ENCODE measurements at places on chromosomes 2 and 18.

DNA sequence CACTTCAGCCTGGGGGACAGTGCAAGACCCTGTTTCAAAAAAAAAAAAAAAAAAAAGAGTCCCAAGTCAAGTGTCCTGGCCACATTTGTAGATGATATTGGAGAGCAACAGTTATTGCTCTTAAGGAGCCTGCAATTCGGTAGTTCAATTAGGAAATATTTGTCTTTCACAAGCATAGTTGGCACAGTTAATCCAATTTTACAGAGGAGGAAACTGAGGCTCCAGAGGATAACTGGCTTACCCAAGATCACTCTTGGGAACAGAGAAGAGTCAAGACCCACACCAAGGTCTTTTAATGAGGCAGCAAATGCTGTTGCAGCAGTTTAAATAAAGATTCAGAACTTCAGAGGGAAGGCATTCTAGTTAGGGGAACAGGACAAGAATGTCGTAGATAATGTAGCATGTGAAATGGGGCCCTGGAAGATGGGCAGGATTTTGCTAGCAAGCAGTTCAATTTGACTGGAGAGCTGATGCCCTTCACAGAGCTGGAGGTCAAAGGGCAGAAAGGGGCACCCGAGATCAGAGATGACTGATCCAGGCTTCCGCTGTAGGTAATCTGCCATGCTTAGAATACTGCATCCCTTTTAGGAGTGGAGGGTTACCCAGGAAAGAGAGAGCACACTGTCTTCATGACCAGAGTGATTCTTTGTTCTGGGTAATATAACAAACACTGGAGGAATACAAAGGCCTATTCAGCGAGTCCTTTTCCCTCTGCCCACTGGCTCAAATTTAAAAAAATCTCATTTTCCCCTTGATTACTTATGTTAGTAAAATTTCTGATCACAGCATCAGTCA, 3.0 kb downstream of the NPC1 start:
- H3K4me3 ChIP-seq = no peak overlapping the region
- no peaks in the 10 kb centered on the region for H3K27me3 ChIP-seq
- H3K36me3 ChIP-seq = no peaks in the 10 kb centered on the region
- H3K4me1 ChIP-seq = peaks cover 21% of the 10 kb centered on the region

DNA sequence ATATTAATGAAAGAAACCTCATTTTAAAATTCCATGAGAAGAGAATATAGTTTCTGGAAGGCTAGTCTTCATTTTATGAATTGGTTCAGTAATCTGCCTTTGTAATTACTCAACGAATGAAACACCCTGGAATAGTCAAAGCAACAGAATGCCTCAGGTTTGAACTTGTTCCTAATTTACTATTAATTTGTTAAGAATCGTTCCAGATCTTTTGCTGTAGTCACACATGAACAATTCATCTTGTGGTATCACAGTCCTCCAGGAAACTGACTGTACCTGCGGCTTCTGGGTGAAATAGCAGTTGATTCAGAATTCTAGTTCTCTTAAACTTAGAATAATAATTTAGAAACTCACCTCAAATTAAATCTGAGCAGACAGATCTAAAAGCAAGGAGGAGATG, 282.7 kb upstream of the MAP2 start:
- DNase-seq = no peak
- H3K4me3 ChIP-seq = no peak overlapping the region
- H3K36me3 ChIP-seq = no peaks in the 10 kb centered on the region
- H3K4me1 ChIP-seq = no peaks in the 10 kb centered on the region

DNA sequence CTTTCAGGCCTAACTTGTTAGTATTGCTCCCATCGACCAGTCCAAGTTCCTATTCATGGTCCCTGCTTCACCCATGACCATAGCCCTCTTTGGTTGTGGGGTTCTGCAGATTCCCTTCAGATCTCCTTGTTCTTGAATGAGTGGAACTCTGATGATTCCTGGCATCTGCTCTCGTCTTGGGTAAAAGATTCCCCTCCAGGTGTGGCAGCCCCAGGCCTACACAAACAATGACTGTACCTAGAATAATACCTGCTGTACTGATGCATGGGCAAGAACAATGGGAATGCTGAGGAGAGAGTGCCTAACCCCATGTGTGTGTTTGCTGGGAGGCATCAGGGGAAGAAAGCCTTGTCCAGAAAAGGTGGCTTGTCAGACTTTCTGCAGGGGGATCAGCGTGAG, 39.2 kb upstream of the MRPL19 start:
- DNase-seq = no peak
- no peak overlapping the region for H3K27ac ChIP-seq
- peaks cover 4% of the 10 kb centered on the region for H3K4me1 ChIP-seq
- H3K27me3 ChIP-seq = peaks cover 12% of the 10 kb centered on the region

- no peaks in the 10 kb centered on the region for H3K4me1 ChIP-seq
- no peak overlapping the region for H3K27ac ChIP-seq
- DNase-seq = no peak
- H3K4me3 ChIP-seq = no peak overlapping the region
- H3K36me3 ChIP-seq = no peaks in the 10 kb centered on the region
Observed at GRCh38 chr2:114049826-114050225, 159.9 kb downstream of the ACTR3 start.

DNA sequence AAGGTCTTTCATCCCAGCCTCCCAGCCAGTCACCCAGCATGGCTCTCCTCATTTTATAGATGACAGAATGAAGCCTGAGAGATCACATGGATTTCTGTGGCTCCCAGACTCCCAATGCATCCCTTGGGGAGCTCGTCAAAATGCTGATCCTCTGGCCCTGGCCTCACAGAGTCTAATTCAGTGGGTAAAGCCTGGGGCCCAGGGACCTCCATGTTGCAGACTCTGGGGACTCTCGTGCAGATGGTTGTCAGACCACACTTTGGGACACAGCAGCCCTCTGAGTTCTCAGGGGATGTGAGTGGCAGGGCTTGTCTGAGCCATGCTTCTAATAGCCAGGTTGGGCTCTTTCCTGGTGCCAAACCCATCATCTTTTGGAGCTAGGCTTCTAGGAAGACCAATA, 97.0 kb downstream of the CTIF start:
- H3K4me3 ChIP-seq = no peak overlapping the region
- H3K27me3 ChIP-seq = no peaks in the 10 kb centered on the region

GRCh38 chr2:224241812-224242211, 160.1 kb downstream of the FAM124B start:
- DNase-seq = no peak
- H3K36me3 ChIP-seq = no peaks in the 10 kb centered on the region
- H3K4me3 ChIP-seq = no peak overlapping the region
- H3K27ac ChIP-seq = no peak overlapping the region
- peaks cover 6% of the 10 kb centered on the region for H3K27me3 ChIP-seq

GRCh38 chr2:232898592-232899543, 28.8 kb downstream of the SNORC start:
- H3K4me3 ChIP-seq = no peak overlapping the region
- H3K4me1 ChIP-seq = no peaks in the 10 kb centered on the region
- no peak for DNase-seq
- no peaks in the 10 kb centered on the region for H3K27me3 ChIP-seq
- no peaks in the 10 kb centered on the region for H3K36me3 ChIP-seq
- no peak overlapping the region for H3K27ac ChIP-seq

GRCh38 chr2:214377286-214377624, 33.6 kb upstream of the VWC2L start:
- no peak overlapping the region for H3K27ac ChIP-seq
- no peaks in the 10 kb centered on the region for H3K36me3 ChIP-seq
- H3K4me1 ChIP-seq = no peaks in the 10 kb centered on the region
- H3K4me3 ChIP-seq = no peak overlapping the region
- no peak for DNase-seq

- H3K4me1 ChIP-seq = no peaks in the 10 kb centered on the region
- no peak for DNase-seq
- no peaks in the 10 kb centered on the region for H3K36me3 ChIP-seq
- H3K4me3 ChIP-seq = no peak overlapping the region
- no peak overlapping the region for H3K27ac ChIP-seq
Observed at GRCh38 chr2:240095556-240096523, 40.3 kb downstream of the COPS9 start.

GRCh38 chr2:99561804-99562203, 72.0 kb upstream of the REV1 start:
- no peak overlapping the region for H3K27ac ChIP-seq
- no peak overlapping the region for H3K4me3 ChIP-seq
- H3K27me3 ChIP-seq = no peaks in the 10 kb centered on the region
- DNase-seq = no peak

DNA sequence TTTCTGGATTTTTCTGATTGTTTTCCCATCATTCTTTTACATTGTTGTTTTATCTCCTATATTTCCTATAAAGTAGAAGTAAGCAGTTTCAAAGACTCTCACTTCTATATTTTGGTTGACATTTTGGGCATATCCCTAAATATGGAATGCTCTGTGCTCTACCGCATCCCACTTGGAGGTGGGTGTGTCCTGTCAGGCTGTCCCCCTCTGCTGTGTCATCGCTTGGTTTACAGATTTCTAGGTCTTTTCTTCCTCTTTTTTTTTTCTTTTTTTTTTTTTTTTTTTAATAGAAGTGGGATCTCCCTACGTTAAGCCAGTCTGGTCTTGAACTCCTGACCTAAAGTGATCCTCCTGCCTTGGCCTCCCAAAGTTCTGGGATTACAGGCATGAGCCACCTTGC, 13.3 kb downstream of the DGKD start:
- peaks cover 15% of the 10 kb centered on the region for H3K36me3 ChIP-seq
- H3K4me3 ChIP-seq = no peak overlapping the region
- no peaks in the 10 kb centered on the region for H3K27me3 ChIP-seq
- peaks cover 55% of the 10 kb centered on the region for H3K4me1 ChIP-seq

- no peaks in the 10 kb centered on the region for H3K36me3 ChIP-seq
- no peaks in the 10 kb centered on the region for H3K4me1 ChIP-seq
- no peak for DNase-seq
- H3K27me3 ChIP-seq = no peaks in the 10 kb centered on the region
- no peak overlapping the region for H3K4me3 ChIP-seq
Observed at GRCh38 chr2:216349366-216349765, 22.9 kb downstream of the MARCHF4 start.

DNA sequence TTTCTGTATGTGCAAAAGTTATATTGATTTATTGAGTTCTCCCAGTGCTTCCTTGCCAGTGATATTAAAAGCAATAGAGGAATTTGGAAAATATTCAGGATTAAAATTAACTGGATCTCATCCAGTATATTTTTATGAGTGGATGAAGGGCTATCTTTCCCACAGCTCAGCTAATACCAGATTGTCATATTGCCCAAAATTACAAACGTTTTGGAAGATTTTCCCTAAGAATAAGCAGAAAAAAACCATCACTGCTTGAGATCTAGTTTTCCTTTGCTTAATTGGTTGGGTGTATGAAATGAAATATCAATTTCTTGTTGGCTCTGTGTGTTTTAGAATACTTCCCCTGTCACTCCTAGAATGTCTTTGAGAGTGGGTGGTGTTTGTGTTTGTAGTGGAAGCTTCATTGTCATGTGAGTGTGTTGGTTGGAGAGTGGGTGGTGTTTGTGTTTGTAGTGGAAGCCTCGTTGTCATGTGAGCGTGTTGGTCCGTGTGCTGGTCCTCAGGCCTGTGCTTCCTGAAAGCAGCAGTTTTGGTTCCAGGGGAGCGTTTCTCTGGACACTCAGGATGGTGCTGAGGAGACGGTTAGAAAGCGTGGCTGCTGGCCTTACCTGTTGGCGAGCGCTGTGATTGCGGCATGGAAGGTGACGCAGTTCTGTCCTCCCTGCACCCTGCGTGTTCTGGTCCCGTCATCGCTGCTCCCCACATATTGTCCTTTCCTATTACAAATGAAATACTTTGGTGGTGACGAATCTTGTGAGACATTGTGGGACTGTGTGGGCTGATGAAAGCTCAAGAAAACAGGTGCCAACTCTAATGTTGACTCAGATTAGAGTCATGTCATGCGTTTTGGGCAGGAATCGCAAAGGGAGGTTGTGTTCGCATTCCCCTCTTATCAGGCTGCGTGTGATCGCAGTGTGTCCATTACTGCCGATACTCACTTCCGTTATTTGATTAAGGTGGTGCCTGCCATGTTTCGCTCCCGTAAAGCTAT, 12.4 kb downstream of the ASB1 start:
- H3K4me3 ChIP-seq = no peak overlapping the region
- DNase-seq = no peak
- no peaks in the 10 kb centered on the region for H3K4me1 ChIP-seq
- H3K36me3 ChIP-seq = peaks cover 59% of the 10 kb centered on the region
- no peaks in the 10 kb centered on the region for H3K27me3 ChIP-seq

DNA sequence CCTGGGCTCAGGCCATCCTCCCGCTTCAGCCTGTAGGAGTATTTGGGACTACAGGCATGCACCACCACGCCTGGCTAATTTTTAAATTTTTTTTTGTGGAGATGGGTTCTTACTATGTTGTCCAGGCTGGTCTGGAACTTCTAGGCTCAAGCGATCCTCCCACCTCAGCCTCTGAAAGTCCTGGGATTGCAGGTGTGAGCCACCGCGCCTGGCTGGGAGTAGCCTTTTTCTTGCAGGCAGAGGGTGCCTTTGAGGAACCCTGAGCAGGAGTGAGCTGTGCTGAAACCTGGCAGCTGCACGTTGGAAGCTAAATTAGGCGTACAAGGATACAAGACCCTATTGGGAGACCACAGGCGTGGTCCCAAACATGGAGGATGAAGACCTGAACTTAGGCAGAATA, 8.0 kb downstream of the CTDSP1 start:
- no peak overlapping the region for H3K4me3 ChIP-seq
- peaks cover 22% of the 10 kb centered on the region for H3K36me3 ChIP-seq
- H3K4me1 ChIP-seq = peaks cover 36% of the 10 kb centered on the region
- H3K27ac ChIP-seq = no peak overlapping the region

DNA sequence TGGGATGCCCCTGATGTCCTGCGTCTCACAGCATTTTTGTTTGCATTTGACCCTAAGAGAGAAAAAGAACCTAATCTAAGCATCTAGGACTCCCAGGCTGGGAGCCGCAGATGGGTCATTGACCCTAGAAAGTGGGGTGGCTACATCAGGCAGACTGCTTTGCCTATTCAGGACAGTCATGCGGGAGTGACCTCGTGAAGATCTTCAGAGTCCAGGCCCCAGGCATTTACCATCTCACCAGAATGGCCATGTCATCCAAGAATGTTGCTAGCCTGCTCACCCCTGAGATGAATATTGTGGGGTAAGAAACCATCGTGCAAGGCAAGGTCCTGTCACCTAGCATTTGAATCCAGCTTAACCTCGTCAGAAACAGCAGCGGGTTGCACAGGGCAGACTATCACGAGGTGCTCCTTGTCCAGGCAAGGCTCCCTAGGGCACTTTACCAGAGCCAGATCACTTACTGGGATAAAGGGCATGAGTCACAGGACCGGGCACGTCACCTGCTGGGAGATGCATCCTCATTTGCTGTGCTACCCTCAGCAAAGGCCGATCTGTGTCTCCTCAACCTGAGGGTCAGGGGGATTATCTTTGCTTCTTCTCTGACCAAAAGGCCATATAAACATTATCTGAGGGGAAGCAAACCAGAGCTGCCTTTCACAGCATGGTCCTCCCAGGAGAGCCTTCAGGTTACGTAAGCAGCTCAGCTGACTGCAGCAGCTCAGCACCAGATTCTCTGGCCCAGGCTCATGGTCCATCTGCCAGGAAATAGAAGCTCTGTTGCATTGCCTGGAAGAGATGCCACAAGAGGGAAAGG, 162.3 kb downstream of the ACKR3 start:
- H3K27ac ChIP-seq = no peak overlapping the region
- no peak overlapping the region for H3K4me3 ChIP-seq
- no peaks in the 10 kb centered on the region for H3K36me3 ChIP-seq
- no peaks in the 10 kb centered on the region for H3K27me3 ChIP-seq
- DNase-seq = no peak

All from B cell (primary cell).